ENCODE measurements at places on chromosomes 7 and 10.

- DNase-seq, result no peak
Observed at GRCh38 chr10:35502692-35503091, 102.4 kb upstream of the GJD4 start.

DNA sequence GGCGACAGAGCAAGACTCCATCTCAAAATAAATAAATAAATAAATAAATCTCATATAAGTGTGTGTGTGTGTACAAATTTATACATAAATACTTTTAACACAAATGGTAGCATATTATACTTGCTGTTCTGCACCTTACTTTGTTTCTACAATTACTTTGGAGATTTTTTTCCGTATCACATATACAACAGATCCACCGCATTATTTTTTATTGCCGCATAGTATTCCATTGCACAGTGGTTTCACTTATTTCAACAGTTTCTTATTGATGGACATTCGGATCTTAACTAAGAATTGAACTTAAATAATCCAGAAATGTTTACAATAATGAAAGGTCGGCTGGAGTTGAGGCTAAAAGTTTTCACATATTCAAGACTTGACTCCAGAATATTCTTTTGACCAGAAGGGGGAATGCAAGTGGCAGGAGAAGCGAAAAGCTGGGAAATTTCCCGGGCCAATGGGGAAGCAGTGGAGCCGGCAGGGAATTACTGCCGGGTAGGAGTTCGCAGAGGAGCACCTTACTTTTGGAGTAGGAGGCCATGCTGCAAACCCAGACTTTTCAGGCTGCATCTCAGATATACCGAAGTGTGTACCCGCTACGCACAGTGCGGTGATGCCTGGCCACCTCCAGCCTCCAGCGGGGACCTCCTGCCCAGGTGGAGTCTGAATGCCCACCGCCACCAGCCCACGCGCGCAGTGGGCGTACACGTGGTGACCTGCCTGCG is 415 bp upstream of the CNNM1 start:
- no peak for DNase-seq

GRCh38 chr7:117219485-117219884 is 103.4 kb downstream of the WNT2 start:
- no peak for DNase-seq

GRCh38 chr7:25391295-25391861 is 163.1 kb upstream of the NPVF start:
- DNase-seq, result no peak

DNA sequence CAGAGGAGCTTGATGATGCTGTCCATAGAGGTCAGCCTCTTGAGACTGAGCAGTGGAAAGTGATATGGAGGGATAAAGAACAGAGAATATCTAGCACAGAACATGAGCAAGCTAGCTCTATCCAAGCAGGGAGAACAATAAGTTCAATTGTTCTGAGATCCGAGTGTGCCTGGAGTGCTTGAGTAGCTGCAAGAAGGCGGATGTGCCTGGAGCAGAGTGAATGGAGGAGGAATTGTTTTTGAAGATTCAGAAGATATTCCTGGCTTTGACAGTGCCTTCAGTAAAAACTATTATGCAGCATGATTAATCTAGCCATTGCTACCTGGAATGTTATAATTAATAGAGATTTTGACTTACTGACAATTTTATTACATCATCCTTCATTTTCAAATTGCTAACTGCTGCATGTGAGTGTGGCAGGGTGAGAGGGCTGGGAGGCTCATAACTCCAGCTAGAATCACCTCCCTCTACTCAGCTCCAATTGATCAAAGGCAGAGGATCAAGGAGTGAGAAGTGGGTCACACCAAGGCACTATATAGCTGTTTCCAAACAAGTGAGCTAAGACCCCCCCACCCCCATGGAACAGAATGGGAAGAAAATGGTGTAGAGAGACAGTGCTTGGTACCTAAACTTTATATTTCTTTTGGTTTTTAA is 302.8 kb downstream of the ADRA2A start:
- no peak for DNase-seq

- DNase-seq, result no peak
Observed at GRCh38 chr10:129187331-129187730, 279.7 kb upstream of the MGMT start.

DNA sequence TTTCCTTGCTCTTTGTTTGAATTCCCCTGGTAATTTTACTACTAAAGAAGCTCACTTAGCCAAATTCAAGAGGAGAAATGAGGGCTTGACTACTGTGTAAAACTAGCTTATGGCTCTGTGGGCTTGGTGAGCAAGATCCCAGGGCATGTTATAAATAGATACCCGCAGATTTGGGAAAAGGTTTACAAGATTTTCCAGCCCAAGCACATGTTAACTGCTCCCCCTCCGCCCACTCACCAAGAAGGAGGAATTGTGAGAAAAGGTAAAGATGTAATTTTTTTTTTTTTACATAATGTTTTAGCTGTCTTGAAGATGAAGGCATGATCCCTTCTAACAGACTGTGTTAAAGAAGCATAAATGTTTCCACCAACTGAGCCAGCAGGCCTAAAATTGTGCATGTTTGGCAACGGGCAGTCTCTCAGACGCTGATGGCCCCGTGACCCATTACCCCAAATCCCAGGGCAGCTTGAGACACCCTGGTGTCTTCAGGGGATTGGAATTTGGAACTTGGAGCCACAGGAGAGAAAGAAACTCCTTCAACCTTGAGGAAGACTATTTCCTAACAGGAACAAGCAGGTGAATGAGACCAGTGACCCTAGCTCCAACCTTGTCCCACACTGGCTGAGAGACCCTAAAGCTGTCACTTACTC is 429.8 kb upstream of the CELF2 start:
- DNase-seq, result no peak

GRCh38 chr10:79017882-79018520 is 50.8 kb upstream of the ZMIZ1 start:
- no peak for DNase-seq

GRCh38 chr10:112379635-112380296 is 5.8 kb downstream of the ACSL5 start:
- no peak for DNase-seq

DNA sequence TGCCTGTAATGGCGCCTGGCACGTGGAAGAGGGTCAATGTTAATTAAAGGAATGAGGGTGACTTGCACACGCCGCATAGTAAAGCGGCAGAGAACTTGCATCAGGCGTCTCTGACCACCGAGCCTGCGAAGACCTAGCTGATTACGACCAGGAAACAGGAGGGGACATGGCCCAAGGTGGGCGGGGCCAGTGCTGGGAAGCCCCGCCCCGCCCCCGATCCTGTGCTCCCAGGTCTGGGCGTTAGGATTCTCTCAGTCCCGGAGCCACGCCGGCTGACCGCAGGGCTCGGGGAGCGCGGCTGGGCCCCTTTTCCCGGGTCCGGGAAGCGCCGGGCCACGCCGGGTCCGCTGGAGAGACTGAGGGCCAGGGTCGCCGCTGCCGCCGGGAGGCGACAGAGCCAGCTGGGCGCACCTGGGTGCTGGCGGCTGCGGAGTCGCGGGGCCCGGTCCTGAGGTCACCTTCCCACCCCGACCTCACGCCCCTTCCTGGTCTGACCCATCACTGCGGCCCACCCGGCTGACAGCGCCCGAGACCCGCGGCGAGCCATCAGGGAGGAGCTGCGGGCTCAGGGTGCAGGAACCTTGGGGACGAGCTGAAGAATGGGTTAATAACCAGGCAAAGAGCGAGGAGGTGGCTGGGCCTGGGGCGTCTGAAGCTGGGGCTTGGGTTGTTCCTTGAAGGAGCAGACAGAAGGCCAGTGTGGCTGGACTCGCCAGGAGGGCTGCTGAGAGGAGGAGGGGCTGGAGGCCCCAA is 23.0 kb upstream of the GRID1 start:
- no peak for DNase-seq

DNA sequence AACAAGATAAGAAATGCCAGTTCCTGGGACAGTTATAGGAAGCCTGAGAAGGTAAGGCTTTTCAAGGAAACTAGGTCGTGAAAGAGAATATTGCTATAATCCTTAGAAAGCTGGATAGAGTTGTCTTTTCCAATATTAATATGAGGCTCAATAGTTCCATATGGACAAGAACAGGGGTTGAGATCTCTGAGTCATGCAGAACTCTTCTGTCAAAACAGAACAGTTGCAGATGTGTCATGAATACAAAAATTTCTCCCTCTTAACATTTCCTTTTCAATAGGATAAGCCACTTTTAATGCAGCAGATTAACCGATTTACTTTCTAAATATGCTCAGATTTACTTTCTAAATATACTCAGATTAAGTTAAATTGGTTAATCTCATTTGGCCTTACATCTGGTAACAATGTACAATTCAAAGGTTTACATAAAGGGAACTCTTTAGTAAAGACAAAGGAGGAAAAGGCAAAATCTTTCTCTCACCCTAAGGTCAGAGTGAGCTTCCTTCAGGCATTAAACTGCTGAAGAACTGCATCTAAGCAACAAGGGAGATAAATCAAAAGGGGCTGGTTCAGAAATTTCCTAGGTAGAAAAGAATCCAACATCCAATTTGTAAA is 104.7 kb upstream of the PCDH15 start:
- DNase-seq, result no peak

DNA sequence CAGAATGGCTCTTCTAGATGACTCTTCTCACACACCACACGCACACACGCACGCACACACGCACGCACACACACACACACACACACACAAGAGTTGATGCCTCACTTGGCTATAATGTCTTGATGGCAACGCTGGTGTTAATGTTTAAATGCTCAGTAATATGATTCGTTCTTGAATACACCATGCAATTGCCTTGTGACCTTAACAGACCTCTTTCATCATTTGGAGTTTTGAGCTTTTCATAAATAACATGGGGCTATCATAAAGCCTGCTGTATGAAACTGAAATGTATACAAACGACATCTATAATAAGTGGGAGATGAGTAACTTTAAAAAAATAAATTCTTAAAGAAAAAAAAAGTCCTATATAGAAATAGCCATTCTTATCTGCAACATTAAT is 8.2 kb downstream of the JCAD start:
- no peak for DNase-seq

- no peak for DNase-seq
Observed at GRCh38 chr10:7583626-7584025, 83.1 kb downstream of the ITIH5 start.

DNA sequence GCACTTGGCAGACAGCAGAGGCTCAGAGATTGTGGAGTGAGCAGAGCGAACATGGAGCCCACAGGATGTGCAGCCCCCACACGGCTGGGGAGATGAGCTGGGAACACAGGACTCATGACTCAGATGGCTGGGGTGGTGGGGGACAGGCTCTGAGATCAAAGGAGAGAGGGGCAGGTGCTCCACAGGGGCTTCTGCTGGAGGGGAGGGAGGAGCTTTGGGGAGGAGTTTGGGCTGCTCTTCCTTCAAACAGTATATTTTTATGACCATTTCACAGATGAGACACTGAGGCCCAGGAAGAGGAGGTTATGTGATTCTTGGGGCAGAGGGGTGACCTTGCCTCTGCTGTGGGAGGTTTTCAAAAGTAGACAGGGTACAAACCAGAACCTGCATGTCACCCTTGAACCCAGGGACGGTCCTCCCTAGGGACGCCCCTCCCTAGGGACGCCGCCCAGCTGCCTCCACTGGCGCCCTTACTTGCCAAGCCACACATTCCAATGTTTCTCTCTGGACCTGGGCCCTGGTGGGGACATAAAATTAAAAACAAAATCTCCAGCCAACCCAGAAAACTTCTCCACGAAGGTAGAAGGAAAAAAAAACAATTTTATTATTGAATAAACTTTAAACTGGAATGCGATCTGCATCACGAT is 981 bp upstream of the CRYGN start:
- DNase-seq, result no peak

- DNase-seq, result no peak
Observed at GRCh38 chr10:84988011-84988410, 659.6 kb downstream of the CCSER2 start.

DNA sequence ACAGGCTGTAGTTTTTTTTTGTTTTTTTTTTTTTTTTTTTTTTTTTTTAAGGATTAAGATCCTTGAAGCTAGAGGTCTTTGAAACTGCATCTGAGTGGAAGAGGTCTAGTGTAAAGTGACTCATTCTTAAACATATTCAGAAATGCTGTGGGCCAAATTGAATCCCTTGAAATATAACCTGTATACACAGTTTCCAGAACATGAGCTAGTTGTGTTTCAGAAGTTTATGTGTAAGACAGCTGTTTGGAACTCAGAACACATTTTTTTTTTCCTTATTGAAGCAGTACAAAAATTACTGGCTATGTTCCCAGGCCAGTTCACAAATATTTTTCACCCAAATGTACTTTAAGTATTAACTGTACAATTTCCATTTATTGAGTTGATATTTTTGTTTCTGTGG is 67.9 kb downstream of the PPP1R9A start:
- no peak for DNase-seq

GRCh38 chr7:84617265-84618030 is 422.9 kb upstream of the SEMA3A start:
- DNase-seq, result no peak

DNA sequence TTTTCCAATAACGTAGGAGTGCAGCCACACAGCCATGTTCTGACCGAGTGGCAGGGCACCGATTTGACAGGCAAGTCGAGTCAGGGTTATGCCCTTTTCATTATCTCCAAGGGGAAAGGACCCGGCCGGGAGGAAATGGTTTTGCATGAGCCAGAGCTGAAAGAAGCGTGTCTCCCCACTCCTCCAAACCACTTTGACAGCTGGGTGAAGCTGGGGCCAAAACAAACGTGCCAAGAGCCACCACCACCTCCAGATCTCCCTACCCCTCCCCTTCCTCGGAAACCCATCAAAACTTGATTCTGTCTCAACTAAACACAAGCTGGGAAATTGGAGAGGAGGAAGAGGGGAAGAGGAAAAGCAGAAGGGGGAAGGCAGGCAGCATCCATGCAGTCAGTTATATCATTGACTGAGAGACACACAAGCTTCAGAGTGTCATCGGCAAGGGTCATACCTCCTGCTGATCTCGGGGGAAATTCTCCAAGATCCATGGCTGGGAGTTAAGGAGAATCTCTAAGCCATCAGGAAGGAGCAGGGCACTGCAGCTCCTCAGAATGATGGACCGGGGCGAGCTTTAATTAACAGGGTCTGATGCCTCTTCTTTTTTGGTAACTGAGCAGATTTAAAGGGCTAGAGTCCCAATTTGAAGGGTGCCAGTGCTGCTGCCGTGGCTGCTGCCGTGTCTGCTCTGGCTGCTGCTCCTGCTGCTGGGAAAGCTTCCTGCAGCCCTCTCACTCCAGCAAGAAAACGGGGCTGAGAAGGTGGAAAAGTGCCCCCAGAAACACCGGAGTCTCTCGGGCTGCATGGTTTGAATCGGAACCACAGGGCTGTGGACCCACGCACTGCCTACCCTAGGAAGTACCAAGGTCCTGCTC is 34.7 kb upstream of the CALN1 start:
- DNase-seq, result no peak

DNA sequence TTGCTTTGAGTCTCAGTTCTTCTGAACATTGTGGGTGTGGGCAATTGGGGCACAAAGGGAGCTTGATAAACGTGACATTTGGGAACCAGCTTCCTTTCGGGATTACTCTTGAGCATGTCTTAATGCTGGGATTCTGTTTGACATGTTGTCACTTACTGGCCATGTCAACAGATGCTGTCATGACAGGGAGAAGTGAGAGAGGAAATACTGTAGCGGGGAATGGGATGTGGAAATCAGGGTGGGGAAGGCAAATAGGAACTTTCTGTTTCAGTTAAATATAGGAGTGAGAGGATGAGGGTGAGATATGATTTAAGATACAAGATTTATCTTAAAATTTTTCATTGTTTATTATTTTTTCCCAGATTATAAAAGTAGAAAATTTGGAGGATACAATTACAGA is 83.9 kb downstream of the SEC23IP start:
- no peak for DNase-seq

GRCh38 chr10:25766687-25767221 is 167.3 kb upstream of the MYO3A start:
- no peak for DNase-seq

GRCh38 chr10:63976538-63976937 is 455.3 kb downstream of the REEP3 start:
- no peak for DNase-seq

GRCh38 chr10:5518143-5518542 is 6.6 kb upstream of the CALML3 start:
- no peak for DNase-seq

All from CD4-positive, alpha-beta memory T cell (primary cell).